ENCODE measurements at places on chromosomes 4 and X.

- no peak for DNase-seq
Observed at GRCh38 chr4:45062935-45063545, 336.7 kb upstream of the GNPDA2 start.

GRCh38 chr4:33658971-33659370 is 2585.3 kb downstream of the ARAP2 start:
- no peak for DNase-seq

- no peak for DNase-seq
Observed at GRCh38 chr4:180913750-180914149, 1329.5 kb upstream of the TENM3 start.

- DNase-seq = no peak
Observed at GRCh38 chrX:85084770-85085393, 81.2 kb downstream of the APOOL start.

- DNase-seq = no peak
Observed at GRCh38 chr4:20490734-20491133, 209.5 kb upstream of the PACRGL start.

All from stimulated activated CD4-positive, alpha-beta T cell treated with anti-CD3 and anti-CD28 coated beads, Interleukin-1b, Interleukin-23, amount 100 ng/mL, for 4 hours (primary cell).